ENCODE measurements at places on chromosomes 6 and 20.

DNA sequence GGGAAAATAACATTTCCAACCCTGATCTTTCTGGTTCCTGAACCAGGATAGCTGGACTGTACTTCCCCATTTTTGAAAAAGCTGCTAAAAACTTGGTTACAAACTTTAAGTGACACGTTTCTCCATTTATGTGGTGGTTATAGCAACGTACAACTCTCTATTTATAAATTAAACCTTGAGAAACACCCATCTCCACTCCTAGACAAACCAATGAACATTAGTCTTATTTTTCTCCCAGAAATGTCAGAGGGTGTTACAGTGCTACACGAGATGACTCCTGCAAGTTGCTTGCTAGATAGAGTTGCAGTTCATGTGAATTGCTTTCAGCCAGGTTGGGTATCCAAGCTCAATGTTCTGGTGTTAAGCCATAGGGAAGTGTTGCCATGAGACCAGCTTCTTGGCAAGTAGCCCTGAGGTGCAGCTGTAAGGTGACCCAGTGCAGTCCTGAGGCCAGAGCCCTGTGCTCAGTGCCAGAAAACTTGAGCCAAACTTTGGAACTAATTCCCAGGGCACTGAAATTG is 51.3 kb upstream of the REV3L start:
- DNase-seq = no peak

- no peak for DNase-seq
These were observed 300.3 kb downstream of the NRN1 start for GRCh38 chr6:5706124-5707033.

- no peak for DNase-seq
These were observed 313.5 kb downstream of the RFPL4B start for GRCh38 chr6:112660626-112661025.

GRCh38 chr6:15268137-15268908 is 22.5 kb downstream of the JARID2 start:
- DNase-seq = no peak

- no peak for DNase-seq
These were observed 71.3 kb upstream of the TOP1 start for GRCh38 chr20:40957265-40957760.

- DNase-seq = no peak
These were observed 971 bp downstream of the NFKBIE start for GRCh38 chr6:44264154-44265006.

DNA sequence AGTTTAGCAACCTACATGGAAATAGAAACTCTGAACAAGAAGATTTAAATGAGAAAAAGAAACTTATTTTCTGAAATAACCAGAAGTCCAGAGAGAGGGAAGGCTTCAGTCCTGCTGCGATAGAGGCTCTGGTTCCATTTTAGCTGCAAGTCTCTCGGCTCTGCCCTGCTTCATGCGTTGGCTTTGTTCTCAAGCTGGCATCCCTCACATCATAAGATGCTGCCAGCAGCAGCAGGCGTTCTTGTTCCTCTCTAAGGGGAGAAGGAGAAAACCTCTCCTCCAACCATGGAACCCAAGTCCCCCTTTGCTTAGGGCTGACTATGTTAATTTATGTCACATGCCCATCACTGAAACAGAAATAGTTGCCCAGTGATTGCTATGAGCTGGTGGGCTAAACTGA is 46.4 kb upstream of the PMEPA1 start:
- no peak for DNase-seq

- DNase-seq = no peak
These were observed 667 bp downstream of the STX11 start for GRCh38 chr6:144150710-144151657.

GRCh38 chr6:123085403-123085802 is 89.4 kb downstream of the CLVS2 start:
- no peak for DNase-seq

GRCh38 chr6:42532038-42532669 is 31.7 kb upstream of the UBR2 start:
- DNase-seq = no peak

DNA sequence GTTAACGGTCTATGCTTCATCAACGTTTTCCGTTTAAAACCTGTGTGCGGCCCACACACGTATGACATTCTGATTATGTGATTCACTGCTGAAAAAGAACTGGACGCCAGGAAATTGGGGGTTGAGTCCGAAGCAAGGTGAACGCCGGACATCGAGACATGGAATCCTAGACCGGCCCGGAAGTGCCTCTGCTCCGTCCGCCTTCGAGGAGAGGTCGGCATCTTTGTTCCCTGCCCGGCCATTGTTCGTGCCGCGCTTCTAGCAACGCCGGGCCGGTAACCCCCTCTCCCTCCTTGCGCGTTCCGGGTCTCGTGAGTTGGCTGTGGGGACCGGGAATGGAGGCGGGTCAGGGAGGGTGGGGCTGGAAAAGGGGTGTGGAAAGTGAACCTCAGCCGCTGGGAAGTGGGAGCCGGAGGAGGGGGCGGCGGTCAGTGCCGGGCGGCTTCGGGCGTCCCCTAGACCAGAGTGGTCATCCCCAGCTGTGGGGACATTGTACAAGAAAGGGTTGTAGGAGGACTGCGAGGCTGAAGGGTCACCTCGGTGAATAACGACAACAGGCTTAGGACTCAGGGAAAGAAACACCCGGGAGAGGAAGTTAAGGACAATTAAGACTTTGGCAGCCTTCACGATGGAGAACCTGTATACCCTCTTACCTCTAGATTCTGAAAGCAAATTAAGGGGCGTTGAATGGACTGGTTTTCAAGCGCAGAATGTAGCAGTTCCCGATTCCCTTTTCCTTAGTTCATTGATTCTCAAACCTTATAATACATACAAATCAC is at the start of gene ZSCAN9:
TSS of gene ZSCAN9 (plus strand) at position 220 of the 779 bp plus-strand sequence. CDS start 1,810 bp downstream, outside the sequence.
- peak; percentile 28 for DNase-seq

- no peak for DNase-seq
These were observed 158.3 kb upstream of the EEF1E1 start for GRCh38 chr6:8260610-8261009.

- DNase-seq = no peak
These were observed 89.1 kb upstream of the PHACTR3 start for GRCh38 chr20:59515013-59515905.

GRCh38 chr6:155364844-155365437 is 50.7 kb upstream of the TFB1M start:
- DNase-seq = no peak

DNA sequence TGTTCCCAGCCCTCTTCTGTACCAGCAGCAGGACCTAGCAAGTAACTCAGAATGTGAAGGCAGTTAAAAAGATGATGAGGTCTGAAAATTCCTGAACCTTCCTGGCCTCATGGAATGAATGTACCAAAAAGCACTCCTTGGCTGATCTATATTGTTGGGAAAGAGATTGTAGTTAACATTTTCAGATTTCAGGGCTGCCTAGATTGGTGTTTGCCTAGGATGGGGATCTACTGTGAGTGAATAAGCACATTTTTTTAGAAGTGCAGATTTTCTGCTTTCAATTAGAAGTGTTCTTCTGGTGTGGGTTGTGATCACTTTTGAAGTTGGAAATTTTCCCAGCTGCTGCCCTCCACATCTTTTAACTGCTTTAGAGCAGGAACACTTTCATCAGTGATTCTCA is 6.2 kb downstream of the MYLIP start:
- no peak for DNase-seq

- DNase-seq = no peak
These were observed 108.5 kb downstream of the LY86 start for GRCh38 chr6:6696867-6697531.

DNA sequence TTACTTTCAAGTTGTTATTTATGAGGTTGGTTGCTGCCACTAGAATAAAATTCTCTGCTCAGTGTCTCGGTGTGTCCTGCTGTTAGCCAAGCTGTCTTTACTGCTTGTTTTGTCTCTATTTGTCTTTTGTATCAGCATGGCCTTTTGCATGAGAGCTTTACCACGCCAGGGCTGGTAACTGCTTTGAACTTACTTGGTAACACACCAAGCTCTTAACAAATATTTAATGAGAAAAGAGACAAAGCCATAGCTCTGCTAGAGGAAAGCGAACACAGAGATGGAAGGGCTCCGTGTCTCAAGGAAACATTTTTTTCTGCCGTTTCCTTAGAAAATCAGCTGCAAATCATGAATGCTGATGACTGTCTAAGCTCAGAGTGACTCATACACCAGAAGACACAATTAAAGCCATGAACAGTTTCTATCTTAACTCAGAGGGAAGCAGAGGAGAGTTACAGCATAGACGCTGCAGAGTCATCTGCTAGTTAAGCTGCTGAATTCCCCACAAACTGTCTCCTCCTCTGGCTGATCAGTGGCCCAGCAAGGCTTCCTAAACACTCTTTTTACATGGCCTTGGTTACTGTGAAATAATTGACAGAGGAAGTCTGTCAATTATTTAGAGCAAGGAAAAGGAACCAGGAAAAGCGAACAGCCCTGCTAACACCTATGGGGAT is 44.8 kb downstream of the AGPAT4 start:
- no peak for DNase-seq

DNA sequence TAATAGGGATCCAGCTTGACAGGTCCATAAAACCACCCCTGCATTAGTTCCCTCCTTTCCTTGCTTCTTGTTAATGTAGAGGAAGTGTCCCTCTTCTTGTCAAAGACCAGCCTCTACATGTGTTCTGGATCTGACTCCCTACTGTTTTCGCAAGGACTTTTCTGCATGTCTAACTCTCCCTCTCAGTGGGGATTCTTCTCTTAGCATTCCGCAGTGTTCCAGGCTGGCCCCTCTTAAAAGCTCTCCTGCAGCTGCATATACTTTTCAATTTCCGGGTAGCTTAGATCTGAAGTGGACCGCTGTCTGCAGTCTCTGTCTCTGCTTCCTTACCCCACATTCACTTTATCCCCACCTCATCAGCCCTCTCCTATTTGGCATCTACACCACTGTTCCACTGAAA is 96.1 kb upstream of the MAN1A1 start:
- no peak for DNase-seq

GRCh38 chr6:137224799-137225198 is 5.6 kb upstream of the IFNGR1 start:
- no peak for DNase-seq

DNA sequence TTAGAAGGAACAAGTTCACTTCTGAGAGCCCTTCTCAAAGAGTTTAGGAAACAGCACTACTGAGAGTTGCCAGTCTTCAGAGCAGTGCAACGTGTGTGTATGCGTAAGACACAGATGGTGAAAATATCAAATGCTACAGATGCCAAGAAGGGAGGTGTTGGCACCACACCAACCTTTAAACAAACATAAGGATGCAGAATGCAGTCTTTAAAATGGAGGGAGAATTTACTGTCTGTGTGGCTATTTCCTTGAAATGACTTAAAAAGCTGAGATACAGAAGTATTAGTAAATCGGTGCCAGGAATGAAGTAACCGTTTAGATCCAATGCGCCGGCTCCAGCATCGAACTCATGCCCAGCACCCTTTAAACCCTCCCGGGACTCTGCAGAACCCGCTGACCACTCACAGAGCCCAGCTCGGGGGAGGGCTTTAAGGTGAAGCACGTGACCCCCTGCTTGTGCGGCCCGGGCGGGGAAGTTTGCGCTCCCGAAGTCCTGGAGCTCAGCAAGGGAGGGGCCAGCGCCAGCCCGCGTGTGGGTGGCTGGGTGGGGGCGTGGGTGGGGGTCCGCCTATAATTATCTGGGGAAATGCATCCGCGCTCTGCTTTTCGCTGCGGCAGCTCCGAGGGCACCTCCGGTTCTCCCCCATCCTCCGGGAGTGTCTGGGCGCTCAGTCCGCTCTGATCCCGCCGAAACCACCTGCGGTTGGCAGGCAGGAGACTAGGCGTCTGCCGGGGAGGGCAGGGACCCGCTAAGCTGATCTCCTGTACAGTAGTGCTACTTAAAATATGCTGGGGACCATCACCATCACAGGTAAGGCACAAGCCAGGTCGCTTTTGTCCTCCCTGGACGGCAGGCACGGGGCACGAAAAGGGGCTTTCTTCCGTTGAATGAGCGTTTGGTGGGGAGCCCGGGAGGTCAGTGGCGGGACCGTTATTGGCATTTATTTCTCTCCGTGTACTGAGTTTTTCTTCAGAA is 66.0 kb downstream of the ZBTB2 start:
- peak; percentile 47 for DNase-seq

DNA sequence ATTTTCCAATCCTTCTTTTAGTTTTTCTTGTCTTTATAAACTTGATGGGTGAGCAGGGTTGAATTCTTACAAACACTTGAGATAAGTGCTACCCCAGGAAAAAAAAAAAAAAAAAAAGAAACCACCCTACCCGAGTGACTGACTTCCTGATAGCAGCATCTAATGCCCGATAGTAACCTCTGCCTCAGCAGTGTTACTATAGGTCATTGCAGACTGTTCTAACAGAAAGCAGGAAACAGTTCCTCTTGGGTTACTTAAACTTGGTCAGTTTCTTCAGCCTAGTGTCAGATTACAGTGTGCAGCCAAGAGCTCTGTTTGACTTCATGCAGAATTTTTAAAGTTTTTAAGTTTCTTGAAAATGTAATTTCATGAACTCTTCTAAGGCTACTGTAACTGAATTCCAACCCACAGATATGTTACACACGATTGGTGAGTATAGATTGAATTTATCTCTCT is 2.1 kb downstream of the MYLIP start:
- no peak for DNase-seq

DNA sequence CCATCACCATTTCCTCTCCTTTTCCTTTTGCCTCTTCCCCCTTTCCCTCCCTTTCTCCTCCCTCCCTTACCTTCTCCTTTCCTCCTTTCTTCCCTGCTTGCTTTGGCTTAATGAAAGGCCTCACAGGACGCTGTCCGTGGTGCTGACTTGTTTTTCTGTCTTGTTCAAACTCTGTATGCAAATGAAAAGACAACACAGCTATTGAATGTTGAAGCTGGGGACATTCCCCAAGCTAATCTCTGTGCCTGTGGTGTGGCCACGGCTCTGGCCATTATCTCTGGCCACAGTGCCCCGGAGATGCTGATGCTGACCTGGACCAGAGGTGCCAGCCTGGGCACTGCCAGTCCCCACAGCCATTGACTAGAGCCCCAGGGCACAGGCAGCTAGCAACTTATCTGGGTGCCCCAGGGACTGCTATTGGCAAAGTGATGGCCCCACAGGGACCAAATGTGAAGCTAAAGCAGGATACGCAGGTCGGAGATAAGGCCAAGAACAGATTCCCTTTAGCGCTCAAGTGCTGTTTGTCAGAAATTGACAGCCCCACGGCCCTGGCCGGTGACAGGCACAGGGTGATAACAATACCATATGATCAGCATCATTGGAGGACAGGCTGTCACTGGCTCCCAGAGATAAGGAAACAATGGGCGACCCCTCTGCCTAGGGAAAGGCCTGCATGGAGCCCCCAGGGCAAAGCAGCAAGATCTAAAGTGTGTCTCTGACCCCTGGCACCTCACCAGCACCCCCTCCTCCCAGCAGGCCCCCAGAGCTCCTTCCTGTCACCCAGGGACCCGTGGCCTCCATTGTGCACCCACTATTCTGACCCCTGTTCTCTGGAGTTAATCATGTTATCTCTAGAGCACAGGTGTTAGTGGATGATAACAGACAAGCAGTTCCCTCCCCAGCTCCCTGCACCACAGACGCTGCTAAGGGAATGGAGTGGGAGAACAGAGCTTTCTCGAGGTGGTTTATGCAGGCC is 31.6 kb upstream of the SLC32A1 start:
- DNase-seq = no peak

Measured in NCI-H524 treated with DMSO at 0.1 percent for 48 hours (cell line).